ENCODE measurements at places on chromosomes 7 and 10. TPM values are rescaled to one million over a fixed set of nuclear protein-coding genes. Genes with fewer than 3 reads are reported as not detected.
A peak's percentile ranks its signal among the peaks of the same experiment; 100 is the strongest.

The FAM237B gene
- total RNA-seq: not detected

- DNase-seq: peak; percentile 77
These were observed 24.3 kb upstream of the VAX1 start for GRCh38 chr10:117162093-117163060.

- DNase-seq: no peak
These were observed 252.4 kb upstream of the GHITM start for GRCh38 chr10:83886871-83887270.

GRCh38 chr10:131947631-131948347 is 33.9 kb downstream of the BNIP3 start:
- DNase-seq: no peak

DNA sequence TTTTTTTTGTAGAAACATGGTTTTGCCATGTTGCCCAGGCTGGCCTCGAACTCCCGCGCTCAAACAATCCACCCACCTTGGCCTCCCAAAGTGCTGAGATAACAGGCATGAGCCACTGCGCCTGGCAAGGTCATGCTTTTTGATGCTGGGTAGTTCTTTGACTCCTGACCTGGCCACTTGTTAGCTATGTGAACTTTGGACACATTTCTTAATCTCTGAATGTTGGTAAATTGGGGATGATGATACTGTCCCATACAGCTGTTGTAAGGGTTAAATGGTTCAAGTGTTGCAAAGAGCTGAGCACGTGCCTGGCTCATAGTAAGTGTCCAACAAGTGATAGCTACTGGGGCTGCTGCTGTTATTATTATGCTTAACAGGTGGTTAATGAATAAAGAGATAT is 2.3 kb downstream of the ZNHIT1 start:
- DNase-seq: no peak

The NODAL gene
- total RNA-seq: 84.7 TPM

The TMEM236 gene
- not detected for total RNA-seq

The DNA2 gene
- total RNA-seq: 46.9 TPM

The RHOBTB1 gene
- 2.5 TPM for total RNA-seq

DNA sequence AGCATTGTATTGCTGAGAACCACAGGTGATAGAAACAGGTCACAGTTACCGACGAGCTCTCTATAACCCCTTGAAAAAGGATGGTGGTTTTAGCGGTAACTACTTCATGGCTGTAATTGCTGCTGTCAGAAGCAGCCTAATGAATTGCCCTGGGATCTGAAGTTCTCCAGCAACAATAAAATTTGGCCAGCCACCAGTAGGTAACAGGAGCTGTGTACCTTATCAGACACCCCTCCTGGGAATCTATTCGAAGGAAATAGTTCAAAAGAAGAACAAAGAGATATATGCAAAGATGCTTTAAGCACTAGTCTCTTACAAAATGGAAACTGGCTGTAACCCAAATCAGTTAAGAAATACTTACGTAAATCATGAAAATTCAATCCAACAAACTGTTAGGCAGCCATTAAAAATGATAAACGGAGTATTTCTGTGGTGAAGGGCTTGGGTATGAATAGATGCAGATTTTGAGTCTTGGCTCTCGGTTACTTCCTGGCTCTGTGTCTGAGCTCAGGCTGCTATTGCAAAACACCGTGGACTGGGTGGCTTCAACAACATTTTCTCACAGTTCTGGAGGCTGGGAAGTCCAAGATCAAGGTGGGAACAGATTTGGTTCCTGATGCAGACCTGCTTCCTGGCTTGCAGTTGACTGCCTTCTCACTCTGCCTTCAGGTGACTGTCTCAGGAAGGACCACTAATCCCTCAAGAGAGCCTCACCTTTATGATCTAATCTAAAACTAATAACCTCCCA is 1.6 kb downstream of the MSRB2 start:
- DNase-seq: no peak

GRCh38 chr7:121544726-121545125 is 148.6 kb upstream of the FAM3C start:
- DNase-seq: no peak

DNA sequence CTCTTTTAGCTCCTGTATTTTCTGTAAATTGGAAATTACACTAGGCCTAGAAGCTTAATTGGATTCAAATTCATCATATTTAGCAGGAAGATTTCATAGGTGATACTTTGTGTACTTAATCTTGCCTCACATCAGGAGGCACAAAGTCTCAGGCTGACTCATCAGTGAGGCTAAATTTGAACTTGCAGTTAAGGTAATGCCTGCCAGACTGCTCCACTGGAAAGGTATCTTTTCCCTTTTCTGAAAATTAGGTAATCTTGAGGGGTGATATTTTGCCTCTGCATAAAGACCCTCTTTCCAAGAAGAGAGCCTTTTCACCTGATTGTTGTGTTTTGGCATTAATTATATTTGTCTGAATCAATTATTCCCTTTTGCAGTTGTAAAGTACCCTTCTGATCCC is 14.6 kb downstream of the PPIA start:
- DNase-seq: no peak

- no peak for DNase-seq
These were observed 30.2 kb downstream of the DHTKD1 start for GRCh38 chr10:12098966-12099365.

The CYP3A5 gene
- total RNA-seq: 0.22 TPM

The ABHD11 gene
- total RNA-seq: 29.4 TPM

GRCh38 chr10:26755443-26755903 is 58.0 kb downstream of the PDSS1 start:
- DNase-seq: no peak

The LIPK gene
- total RNA-seq: not detected

DNA sequence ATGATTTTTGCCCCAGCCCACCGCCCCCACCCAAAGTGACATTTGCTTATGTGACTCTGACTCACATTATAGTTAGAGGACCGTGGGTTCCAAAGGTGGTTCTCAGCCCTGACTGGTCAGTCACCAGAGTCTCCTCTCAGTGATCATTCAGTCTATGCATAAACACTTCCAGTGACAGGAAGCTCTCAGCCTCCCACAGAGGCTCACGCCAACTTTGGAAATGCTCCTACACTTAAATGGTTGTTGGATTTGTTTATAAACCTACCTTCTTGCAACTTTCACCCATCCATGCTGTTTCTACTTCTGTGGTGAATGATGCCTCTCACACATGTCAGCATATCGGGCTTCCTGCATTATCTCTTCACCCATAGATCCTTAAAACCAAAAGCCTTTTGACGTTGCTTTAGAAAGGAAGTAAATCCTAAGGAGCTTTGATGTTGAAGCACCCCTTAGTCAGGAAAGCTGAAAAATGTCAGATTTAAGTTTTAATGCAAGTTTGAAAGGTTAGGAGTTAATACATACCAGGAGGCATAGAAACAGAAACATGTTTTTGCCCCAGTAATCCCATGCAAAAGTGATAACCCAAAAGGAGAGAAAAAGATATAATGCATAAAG is 46.5 kb upstream of the FGL2 start:
- no peak for DNase-seq

GRCh38 chr10:4212111-4212630 is 427.2 kb upstream of the KLF6 start:
- DNase-seq: no peak

- no peak for DNase-seq
These were observed 41.9 kb downstream of the IQUB start for GRCh38 chr7:123492485-123492884.

- no peak for DNase-seq
These were observed 7.2 kb upstream of the CADPS2 start for GRCh38 chr7:122893486-122893885.

The TNKS2 gene
- total RNA-seq: 58.9 TPM

- DNase-seq: no peak
These were observed 135.1 kb downstream of the TAX1BP1 start for GRCh38 chr7:27875061-27875460.

GRCh38 chr7:85883-86515 is 106.4 kb upstream of the FAM20C start:
- DNase-seq: peak; percentile 23

DNA sequence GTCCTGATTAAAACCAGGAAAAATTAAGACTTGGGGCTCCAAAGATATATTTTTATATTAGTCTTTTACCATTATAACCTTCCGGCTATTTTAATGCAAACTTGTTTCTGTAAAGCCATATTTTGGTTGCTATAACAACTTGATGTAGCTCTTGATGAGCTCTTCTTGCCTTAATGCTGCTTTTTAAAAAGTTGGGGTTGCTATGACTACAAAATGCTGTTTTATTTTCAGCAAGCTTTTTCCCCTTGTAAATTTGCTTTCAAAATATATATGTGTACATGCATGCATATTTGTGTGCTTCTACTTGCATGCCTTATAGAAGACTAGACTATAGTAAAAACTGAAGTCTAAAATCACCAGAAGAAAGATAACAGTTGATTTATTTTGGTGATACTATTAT is 99.7 kb downstream of the CSTF2T start:
- no peak for DNase-seq

DNA sequence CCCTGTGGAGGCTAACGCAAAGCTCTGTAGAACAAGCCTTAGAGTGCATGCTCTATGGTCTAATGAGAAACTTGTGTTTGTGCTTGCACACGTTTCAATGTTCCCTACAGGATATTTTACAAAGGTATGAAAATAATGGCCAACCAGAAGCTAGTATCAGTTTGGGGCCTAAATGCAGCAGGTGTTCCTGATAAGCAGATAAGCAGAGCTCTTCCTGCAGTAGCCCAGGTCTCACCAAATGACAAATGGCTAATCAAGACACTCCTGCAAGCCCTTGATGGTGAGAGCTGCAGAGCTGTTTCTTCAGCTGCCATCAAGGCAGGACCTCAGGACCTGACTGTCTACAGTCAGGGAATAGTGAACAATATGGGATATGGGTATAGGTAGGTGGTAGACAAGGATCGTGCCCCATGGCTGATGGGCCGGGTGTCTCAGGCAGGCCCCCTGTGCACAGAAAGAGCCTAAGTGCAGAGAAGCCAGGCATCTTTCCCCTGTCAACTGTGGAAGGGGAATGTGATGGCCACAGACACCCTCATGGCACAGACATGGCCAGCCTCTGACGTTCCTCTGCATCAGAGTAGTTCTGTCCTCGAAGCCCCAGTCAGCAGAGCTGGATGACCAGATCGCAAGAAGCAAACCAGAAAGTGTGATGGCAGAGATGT is 23.2 kb upstream of the RASSF4 start:
- peak; percentile 8 for DNase-seq

The SRRM3 gene
- 11.0 TPM for total RNA-seq

DNA sequence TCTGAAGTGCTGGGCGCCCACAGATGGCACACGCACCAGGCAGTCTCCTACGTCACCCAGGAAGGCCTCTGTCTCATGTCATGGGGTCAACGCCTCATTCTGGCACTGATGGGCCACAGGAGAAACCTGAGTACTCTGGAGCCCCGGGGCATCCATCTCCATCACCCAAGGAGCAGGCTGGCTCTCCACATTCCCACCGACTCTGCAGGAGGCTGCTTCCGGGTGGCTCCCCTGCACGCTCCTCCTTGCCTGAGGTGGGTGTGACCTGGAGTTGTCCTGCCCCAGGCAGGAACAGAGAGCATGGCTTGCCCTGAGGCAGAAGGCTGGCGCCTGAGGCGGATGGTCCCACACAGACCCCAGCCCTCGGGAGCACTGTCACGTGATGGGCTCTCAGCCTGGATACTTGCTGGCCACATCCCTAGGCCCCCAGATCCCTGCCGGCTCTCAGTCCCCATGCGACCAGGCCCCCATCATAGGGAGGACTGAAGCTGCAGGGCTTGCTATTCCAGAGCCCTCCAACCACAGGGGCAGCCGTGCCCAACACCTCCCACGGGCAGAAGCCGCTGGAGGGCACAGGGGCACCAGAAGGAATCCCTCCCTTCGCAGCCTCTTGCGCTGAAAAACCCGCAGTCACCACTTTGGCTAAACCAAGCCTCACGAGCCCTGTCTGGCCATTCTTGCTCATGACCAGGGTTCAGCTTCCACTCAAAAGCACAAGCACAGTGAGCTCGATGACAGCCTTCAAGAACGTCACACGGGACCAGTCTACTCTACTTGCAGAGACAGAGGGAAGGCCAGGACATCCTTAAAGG is 80.7 kb downstream of the MAD1L1 start:
- DNase-seq: no peak

GRCh38 chr7:102063690-102064180 is 222.9 kb upstream of the SH2B2 start:
- peak; percentile 80 for DNase-seq

- DNase-seq: no peak
These were observed 81.5 kb downstream of the NXPH1 start for GRCh38 chr7:8514781-8515519.

- peak; percentile 79 for DNase-seq
These were observed 33.9 kb upstream of the SLC29A3 start for GRCh38 chr10:71285180-71285545.

GRCh38 chr7:75704928-75705327 is 33.8 kb downstream of the HIP1 start:
- no peak for DNase-seq

The CLRN3 gene
- not detected for total RNA-seq

DNA sequence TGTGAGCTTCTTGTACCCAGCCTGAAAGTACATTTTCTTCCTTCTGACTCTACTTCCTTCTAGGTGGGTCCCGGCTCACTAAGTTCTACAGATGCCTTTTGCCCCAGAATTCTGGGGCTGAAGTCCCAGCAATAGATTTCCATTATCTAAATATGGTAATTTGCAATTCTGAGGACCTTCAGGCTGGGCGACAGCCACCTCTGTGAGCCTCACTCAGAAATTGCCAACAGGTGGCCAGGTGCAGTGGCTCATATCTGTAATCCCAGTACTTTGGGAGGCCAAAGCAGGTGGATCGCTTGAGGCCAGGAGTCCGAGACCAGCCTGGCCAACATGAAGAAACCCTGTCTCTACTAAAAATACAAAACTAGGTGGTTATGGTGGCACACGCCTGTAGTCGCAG is 23.7 kb downstream of the CREM start:
- no peak for DNase-seq

DNA sequence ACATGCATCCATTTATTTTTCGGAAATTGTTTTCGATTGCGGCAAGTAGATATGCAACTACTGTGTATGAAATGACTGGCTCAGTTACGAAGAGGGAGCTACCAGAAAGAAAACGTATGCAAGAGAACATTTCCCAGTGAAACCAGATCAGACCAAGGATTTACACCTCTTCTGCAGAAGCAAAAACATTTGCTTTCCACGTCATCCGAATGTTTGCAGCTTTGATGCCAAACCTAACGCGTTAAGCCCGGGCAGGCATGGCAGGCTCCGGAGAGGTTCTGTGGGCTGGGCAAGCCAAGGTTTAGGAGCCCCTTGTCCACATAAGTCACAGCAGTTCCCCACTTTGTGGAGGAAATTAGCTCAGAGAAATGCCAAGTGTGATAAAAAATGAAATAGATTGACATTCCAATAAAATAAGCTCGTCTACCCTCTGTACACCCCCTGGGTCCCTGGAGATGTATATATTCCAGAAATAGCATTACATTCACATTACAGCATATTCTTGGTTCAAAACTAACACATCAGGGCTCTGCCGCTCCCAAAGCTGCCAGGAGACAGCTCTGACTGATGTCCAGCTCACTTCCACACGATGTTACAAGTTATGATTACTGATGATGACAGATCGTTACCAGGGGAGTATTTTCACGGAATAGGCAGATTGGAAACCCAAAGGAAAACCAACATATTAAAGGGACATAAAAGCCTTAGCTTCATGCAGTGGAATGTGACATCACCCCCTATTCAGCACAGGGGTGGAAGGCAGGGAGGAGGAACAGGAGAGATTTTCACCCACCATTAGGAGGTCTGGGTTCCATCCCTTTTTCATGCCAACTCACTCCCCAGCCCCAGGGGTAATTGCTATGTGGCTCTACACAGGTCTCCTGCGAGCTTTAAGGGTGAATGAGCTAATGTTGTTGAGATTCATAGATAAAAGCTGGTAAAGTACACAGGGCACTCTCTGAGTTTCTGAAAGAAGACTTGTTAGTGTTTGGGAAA is 81.5 kb downstream of the LYZL1 start:
- no peak for DNase-seq
